ENCODE measurements at places on chromosomes 5 and 9. TPM values are rescaled to one million over a fixed set of nuclear protein-coding genes. Genes with fewer than 3 reads are reported as not detected.

DNA sequence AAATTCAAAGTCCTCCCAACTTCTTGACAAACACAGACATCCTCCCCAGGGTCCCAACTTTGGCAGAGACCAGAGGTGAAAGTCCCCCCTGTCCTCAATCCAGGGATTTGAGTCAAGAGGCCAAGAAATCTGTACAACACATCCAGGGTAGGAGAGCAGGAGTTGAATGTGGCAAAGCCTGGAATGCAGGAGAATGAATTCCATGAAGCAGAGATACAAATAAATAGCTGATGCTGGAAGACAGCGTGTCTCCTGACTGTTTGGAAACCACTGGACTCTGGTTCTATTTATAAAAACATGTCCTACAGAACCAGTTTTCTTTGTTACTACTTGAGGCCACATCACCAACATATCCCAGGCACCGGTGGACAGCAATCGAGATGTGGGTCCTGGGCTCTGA, 43.7 kb upstream of the SLIT3 start:
- DNase-seq: peak; percentile 69
- H3K4me1 ChIP-seq: peaks cover 8% of the 10 kb centered on the region
- H3K27me3 ChIP-seq: no peaks in the 10 kb centered on the region
- no peak overlapping the region for H3K27ac ChIP-seq
- H3K4me3 ChIP-seq: no peak overlapping the region

DNA sequence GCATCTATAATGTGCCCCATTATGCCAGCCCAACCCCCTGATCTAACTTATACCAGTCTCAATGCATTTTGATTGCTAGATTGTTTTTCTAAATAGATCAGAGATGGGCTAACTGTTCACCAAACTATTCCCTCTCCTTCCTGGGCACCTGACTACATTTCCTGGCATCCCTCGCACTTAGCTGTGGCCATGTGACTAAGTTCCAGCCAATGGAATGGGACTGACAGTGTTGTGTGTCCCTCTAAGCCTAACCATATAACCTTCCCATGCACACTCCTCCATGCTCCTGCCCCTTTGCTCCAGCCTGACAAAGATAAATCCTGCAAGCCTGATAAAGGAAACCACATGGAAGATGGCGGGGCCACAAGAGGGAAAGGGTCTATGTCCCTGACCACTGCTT, 12.3 kb upstream of the IFNK start:
- no peak overlapping the region for H3K27ac ChIP-seq
- no peak overlapping the region for H3K4me3 ChIP-seq
- no peaks in the 10 kb centered on the region for H3K27me3 ChIP-seq
- no peaks in the 10 kb centered on the region for H3K36me3 ChIP-seq
- no peak for DNase-seq
- no peaks in the 10 kb centered on the region for H3K4me1 ChIP-seq

- H3K36me3 ChIP-seq: no peaks in the 10 kb centered on the region
- DNase-seq: no peak
- H3K27me3 ChIP-seq: no peaks in the 10 kb centered on the region
- H3K4me3 ChIP-seq: no peak overlapping the region
Observed at GRCh38 chr9:93217706-93218105, 33.8 kb downstream of the WNK2 start.

- H3K4me3 ChIP-seq: no peak overlapping the region
- H3K4me1 ChIP-seq: no peaks in the 10 kb centered on the region
- DNase-seq: peak; percentile 60
- no peak overlapping the region for H3K27ac ChIP-seq
- H3K36me3 ChIP-seq: no peaks in the 10 kb centered on the region
Observed at GRCh38 chr9:96391021-96391765, 7.7 kb upstream of the SLC35D2 start.

GRCh38 chr5:101942321-101942882, 353.7 kb downstream of the SLCO4C1 start:
- H3K27me3 ChIP-seq: no peaks in the 10 kb centered on the region
- no peak for DNase-seq
- no peak overlapping the region for H3K4me3 ChIP-seq
- no peak overlapping the region for H3K27ac ChIP-seq

DNA sequence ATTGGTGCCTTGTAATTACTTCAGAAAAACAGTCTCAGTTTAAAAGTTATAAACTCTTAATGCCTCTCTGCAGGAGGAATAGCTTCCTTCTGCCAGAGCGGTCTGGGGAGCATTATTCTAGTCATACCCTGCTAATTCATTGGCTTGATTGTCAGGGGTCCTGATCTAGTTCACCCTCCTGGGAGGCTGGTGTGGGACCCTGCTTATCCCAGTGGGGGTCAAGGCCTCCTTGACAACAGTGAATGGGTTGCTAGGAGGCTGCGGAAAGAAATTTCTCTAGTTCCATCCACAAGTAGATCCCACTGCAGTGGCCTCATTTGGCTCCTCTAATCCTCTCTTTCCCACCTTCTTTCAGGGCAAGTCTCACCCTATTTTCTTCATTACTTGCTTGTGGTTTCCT, 105.7 kb downstream of the TMC1 start:
- H3K36me3 ChIP-seq: no peaks in the 10 kb centered on the region
- no peaks in the 10 kb centered on the region for H3K4me1 ChIP-seq
- DNase-seq: no peak
- H3K27ac ChIP-seq: no peak overlapping the region

FAT2 gene
- total RNA-seq: not detected

FBXO4 gene
- total RNA-seq: 10.7 TPM

SLF1 gene
- total RNA-seq: 2.6 TPM

ROPN1L gene
- 0.68 TPM for total RNA-seq

FBP1 gene
- total RNA-seq: 8.2 TPM

NDST1 gene
- total RNA-seq: 26.5 TPM
